Fibroblast of the conjunctiva (primary cell): ENCODE measurements at places on chromosomes 7 and 10.

DNA sequence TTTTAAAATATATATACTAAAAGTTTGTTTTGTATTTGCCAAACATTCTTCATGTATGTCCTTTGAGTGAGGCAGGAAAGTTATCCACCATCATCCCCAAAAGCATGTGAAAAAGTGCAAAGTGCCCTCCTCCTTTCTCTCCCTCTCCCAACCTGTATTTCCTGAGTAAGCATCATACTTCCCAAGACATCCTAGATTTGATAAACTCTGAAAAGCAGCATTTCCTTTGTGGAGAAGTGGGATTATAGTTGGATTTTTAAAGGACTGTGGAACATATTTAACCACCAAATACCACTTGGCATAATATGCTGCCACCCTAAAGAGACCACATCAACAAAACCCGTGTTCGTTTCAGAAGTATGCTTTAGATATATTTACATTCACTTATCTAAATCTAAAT, 36.9 kb downstream of the NET1 start:
- DNase-seq = no peak

- no peak for DNase-seq
Observed at GRCh38 chr10:53827261-53827660, 973.8 kb downstream of the PCDH15 start.

DNA sequence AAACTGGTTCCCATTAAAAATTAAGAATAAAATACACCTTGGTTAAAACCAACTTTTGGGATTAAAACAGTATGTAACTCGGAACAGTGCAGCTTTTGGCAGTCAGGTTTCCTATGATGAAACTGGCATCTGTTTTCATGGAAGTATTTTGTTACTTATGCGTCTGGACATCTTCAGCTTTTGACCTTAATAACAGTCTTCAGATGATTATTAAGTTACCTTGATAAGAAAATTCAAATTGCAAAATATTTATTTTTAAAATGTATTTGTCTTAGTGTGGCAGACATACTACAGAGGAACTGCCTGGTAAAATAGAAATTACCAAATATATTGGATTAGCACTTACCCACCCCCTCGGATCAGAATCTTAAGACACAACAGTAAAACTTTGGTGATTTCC, 100.0 kb downstream of the ITGB8 start:
- DNase-seq = no peak

- DNase-seq = no peak
Observed at GRCh38 chr7:155322530-155322929, 24.9 kb downstream of the INSIG1 start.

- no peak for DNase-seq
Observed at GRCh38 chr7:851204-851603, 18.9 kb downstream of the SUN1 start.

DNA sequence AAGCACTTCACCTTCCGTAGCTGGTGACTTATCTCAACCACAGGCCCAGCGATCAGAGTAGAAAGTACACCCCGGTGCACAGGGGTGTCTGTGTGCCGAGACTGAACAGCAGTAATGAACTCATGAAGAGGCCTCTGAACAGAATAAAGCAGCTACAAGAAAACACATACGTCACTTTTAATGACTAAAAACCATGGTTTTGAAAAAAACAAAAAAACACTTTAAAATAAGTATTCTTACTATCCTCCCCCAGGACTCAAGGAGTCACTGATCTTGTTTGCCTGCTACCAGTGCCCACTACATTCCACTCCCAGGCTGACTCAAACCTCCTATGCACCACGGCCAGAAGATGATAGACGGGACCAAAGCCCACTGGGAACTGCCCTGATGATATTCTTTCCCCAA, 53.8 kb downstream of the NCAPG2 start:
- peak; percentile 44 for DNase-seq

DNA sequence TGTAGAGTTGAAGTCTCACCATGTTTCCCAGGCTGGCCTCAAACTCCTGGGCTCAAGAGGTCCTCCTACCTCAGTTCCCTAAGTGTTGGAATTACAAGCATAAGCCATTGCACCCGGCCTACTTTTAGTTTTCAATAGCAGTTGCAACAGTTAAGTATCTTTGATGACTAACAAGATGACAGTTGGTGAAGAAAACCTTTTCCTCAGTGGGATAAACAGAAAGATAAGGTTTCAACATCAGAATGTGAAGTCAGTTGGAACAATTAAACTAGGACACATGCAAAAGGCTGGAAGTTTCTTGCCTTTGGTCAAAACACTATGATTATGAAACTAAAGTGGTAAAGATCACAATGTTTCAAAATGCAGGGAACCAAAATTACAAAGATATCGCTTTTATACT, 169.2 kb downstream of the ZNF438 start:
- peak; percentile 72 for DNase-seq

- peak; percentile 30 for DNase-seq
Observed at GRCh38 chr7:1059200-1060091, 15.1 kb downstream of the GPR146 start.

DNA sequence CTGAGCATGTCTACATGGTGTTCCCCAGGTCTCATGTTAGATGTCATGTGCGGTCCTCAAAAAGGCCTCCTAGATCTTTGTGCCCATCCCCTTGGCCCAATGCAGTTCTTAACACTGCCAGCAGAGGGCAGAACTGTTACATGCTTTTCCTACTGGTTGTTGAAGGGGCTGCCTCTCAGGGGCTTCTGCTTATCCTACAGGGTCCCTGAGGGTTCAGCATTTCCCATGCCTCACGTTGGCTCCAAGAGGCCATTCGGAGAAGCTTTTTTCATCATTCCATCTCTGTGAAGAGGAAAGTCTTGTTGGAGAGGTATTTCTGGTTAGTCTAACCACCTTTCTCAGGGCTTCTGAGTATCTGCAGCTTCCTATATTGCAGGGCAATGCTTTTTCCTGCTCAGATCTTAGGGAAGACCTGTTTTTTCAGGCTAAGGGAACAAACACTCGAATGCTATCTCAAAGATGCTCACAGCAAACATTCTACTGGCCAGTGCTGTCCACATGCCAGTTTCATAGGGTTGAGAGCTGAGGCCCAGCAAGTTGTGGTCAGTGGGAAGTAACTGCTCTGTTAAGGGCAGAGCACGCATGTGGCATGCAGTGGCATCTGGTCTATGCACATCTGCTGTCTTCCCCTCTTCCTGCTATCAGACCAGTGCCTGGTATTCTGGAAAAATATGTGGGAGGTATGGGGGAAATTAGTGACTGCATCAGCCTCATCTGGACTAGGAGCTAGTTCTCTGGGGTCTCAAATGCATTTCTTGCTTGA, 31.5 kb downstream of the MBL2 start:
- DNase-seq = peak; percentile 1

DNA sequence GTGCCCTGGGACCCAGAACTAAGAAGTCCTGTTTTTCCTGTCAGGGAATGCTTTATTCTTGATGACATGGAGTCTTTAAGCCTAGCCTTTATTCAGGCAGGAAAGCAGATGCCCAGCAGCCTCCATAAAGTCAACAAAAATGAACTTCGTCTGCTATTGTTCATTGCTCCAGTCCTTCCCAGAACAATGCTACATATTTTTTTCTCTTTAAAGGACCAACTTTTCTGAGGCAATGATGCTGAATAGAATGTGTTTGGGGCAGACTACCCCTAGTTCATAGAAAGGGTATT, 47.6 kb upstream of the PDCD4 start:
- no peak for DNase-seq

DNA sequence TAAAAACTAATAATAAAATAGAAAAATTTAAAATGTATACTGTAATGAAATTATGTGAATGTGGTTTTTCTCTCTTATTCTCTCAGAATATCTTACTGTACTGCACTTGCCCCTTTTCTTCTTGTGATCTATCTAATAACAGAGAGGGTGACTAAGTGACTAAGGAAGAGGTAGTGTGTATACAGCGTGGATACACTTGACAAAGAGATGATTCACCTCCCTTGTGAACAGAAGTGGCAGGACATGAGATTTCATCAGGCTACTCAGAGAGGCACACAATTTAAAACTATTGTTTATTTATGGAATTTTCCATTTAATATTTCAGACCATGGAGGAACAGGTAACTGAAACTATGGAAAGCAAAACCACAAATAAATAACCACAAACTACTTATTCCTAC, 806.6 kb upstream of the GHITM start:
- no peak for DNase-seq

DNA sequence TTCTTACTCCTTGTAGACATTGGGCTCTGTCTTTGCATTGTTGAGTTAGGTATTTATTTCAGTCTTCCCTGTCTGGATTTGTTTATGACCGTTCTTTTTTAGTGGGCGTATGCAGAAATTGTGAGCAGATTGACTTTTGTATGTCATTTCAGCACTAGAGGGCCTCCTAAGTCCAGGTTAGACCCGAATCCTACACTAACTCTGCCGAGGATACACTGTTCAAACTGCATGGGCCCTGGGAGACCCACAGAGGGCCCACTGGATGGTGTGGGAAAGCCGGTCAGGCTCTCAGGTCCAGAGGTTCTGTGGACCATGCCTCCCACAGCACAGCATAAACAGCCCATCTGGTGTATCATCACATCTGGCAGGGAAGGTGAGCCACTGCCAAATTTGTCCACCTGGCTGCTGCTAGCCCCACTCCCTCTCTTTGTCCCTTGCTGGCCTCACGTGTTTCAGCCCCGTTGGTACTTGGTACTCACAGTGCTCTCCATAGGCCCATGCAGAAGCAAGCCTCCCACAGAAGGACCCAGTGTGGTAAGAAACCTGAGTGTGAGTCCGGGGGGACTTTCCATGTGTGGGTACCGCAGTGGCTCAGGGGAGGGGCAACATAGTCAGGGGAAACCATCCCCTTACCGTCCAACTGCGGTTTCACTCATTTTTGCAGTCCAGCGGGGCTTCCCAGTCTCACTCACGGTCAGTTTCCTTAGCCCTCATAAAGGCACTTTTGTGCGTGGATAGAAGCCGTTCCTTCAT, 112.8 kb downstream of the APBB1IP start:
- DNase-seq = no peak

DNA sequence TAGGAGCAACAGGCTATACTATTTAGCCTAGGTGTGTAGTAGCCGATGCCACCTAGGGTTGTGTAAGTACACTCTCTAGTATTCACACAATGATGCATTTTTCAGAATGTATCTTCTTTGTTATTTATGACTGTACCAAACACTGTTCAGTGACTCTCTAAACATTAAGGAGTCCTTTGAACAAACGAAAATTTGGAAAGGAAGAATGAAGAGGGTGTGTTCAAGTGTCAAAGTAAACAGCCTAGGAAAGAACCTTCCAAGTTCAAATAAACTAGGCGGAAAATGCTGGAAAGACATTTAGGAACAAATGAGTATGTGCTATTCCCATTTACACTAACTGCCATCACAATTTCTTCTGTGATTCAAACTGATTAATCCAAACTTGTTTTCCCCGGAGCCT, 142.4 kb downstream of the CHCHD3 start:
- no peak for DNase-seq

DNA sequence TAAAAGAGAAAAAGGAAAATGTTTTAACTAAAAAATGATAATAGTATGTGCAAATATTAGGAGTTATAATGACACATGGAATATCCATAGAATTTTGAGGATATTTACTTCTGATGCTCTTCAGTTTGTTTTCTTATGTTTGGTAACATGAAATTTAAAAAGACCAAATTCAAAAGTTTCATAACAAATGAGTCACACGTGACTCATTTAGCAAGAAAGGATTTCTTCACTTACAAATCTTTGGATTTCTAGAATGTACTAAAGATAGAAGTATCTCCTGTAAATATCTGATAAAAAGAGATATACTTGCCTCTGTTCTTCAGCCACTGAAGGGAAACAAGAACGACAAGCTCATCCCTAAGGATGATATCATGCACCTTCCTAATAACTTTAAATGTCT, 774.5 kb upstream of the LRRTM3 start:
- DNase-seq = no peak

DNA sequence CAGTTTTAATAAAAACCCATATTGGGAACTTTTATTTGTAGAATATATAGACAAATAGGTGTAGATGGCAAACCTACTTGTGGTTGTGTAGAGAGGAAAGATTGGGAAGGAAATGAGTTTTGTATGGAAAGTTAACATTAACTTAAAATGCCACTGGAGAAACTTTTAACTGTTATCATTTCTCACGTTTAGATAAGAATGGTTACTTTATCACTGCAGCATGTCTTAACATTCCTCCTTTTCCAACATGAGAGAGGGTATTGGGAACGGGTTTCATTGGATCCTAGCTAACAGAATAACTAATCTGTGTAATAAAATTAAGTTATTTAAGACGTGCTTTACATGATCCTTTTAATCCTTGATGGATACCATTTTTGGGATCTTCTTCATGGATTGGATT, 1.8 kb downstream of the LUC7L2 start:
- DNase-seq = no peak

GRCh38 chr7:63042730-63043511, 955.7 kb upstream of the ZNF722 start:
- DNase-seq = no peak

GRCh38 chr7:149682038-149682437, 91.3 kb downstream of the ZNF467 start:
- DNase-seq = no peak
